ENCODE measurements at places on chromosomes 13 and 19. TPM values are rescaled to one million over a fixed set of nuclear protein-coding genes. Genes with fewer than 3 reads are reported as not detected.

- no peak for DNase-seq
These were observed 244.7 kb downstream of the POSTN start for GRCh38 chr13:37353911-37354310.

DNA sequence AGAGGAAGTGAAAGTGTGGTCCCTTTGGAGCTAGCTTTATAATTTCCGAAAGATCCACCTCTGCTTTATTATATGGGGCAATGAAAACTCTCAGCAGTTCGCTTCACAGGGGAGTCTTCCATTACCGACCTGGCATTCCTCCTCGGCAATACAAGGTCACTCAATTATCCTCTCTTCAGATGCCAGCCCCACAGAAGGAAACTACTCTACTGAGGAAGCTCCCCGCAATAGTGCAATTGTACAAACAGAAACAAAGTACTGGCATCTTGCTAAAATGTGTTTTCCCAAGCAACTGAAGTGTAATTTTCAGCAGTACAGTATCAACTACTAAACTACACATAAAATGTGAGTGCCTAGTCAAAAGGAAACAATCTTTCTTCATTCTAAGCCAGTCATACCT lies 702.0 kb downstream of the PCDH9 start:
- peak; percentile 10 for DNase-seq

DNA sequence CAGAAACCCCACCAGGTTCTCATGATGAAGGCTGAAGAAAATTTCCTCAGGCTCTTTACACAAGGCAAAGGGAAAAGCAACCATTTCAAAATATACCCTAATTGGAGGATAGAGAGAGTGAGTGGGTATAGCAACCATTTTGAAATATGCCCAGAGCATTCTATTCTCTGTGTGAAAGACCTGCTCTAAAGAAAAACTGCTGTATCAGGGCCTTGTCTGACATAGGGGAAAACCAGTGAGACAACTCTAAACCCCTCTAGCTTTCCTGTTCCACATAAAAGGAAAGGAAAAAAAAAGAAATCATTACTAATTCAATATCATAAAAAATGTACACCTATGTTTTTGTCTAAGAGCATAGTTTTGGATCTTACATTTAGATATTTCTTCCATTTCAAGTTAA lies 42.3 kb downstream of the TPTE2 start:
- DNase-seq: no peak

DNA sequence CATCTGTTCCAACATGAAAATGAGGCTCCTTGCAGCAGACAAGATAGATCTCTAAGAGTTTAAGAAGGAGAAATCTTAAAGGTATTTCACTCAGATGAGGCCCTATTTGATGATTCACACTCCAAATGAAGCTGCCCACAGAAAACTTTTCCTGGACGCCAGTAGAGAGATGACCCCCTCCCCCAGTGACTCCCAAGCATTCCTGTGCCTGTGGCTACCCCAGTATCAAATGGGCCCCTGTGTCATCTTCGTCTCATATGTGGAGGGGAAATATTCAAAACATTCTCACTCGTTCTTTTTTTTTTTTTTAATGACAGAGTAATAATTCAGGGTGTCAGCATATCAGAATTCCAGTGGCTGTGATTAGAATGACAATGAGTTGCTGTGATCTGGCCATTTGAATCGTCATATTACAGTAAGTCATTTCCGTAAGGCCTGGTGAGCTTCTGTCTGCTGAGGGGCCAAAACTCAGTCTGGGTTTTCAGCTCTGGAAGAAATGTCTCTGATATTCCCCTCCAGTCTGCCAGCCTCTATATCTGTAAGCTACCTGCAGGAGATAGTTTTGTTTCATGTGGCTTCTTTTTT lies 194.7 kb downstream of the URI1 start:
- no peak for DNase-seq

DNA sequence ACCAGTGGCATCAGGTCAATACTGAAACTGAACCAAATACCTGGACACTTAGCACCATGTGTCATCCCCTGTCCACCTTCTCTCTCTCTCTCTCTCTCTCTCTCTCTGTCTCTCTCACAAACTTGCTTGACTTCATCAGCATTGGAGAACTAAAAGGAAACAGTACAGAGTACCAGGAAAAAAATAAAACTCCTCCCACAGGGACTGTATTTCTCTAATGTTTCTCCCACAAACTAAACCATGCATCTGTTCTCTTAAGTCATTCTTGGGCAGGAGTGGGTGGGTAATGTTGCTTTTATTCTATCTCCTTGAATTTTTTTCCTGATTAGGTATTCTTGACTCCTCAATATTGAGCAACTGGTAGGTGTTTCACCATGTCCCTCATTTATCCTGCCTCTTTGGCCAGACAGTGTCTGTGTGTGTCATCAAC lies 112.9 kb upstream of the CACNA1A start:
- no peak for DNase-seq

GRCh38 chr19:10979951-10980381 lies 19.1 kb downstream of the SMARCA4 start:
- no peak for DNase-seq

DNA sequence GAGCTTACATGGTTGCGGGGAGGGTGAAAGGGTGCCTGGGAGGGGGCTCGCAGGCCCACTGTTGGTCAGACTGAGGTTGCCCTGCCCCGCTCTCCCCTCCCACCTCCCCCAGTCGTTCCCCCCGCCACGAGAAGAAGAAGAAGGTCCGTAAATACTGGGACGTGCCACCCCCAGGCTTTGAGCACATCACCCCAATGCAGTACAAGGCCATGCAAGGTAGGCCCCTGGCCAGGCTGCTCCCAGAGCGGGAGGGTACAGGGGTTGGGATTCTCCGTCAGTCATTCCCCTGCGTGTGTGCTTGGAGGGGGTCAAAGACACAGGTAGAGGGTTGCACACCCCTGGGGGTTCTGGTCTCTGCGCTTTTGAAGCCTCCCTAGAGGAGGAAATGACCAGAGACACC lies 5.6 kb downstream of the U2AF2 start:
- DNase-seq: no peak

DNA sequence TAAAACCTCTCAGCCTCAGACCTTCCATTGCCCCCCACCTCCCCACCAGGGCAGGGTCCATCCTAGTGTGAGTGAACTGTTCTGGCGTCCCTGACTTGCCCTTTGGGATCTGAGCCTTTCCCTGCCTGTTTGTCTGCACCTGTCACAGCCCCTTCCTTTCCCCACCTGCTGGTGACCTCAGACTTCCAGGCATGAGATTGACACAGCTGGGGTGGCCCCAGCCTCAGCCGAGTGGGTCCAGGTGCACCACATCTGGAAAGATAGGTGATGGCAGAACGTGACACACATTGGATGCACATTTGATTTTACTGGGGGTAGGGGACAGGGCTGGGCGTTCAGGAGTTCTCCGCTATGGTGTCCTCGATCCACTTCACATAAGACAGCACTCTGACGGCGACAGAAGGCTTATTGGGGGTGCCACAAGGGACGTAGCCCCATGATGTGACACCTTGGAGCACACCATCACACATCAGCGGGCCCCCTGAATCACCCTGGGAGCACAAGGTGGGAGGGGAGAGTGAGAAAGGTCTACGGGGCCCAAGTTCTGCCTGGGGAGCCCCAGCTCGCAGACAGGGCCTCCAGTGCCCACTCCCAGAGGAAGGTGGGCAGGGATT lies 4.6 kb downstream of the KLK1 start:
- DNase-seq: no peak

GRCh38 chr19:51793994-51794393 lies 963 bp upstream of the FPR3 start:
- DNase-seq: no peak

DNA sequence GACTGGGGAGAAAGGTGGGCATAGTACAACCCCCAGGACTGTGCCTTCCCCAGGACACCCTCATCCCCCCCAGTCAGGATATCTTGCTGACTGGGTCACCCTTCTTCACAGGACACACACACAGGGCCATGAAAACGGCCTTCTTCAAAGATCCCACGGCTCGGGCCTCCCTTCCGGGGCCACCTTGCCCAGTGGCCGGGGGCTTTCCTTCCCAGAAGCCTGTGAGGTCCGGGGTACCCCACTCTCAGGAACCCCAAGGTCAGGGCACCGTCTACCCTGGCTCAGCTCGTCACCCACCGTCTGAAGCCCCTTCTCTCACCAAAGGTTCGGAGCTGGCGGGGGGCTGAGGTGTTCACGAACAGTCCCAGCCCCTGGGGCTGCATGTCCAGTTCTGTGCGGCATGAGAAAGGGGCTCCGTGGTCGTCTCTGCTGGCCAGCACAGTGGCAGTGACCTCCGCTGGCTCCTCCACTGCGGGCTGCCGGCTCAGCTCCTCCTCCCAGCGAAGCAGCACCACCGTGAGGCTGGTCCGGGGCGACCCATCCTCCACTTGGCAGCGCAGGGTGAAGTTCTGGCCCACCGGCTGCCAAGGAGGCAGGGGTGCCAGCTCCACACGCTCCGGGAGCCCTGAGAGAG lies 2.1 kb upstream of the RAVER1 start:
- DNase-seq: no peak

GRCh38 chr19:5567360-5567969 lies at the start of gene TINCR:
Gene TINCR (minus strand): TSS chr19:5567953.
- DNase-seq: no peak

- DNase-seq: no peak
These were observed 135.0 kb upstream of the KL start for GRCh38 chr13:32881074-32881776.

GRCh38 chr13:45713721-45714120 lies 11.6 kb downstream of the CBY2 start:
- no peak for DNase-seq

Gene PRTN3
- polyA plus RNA-seq: 1.6 TPM

DNA sequence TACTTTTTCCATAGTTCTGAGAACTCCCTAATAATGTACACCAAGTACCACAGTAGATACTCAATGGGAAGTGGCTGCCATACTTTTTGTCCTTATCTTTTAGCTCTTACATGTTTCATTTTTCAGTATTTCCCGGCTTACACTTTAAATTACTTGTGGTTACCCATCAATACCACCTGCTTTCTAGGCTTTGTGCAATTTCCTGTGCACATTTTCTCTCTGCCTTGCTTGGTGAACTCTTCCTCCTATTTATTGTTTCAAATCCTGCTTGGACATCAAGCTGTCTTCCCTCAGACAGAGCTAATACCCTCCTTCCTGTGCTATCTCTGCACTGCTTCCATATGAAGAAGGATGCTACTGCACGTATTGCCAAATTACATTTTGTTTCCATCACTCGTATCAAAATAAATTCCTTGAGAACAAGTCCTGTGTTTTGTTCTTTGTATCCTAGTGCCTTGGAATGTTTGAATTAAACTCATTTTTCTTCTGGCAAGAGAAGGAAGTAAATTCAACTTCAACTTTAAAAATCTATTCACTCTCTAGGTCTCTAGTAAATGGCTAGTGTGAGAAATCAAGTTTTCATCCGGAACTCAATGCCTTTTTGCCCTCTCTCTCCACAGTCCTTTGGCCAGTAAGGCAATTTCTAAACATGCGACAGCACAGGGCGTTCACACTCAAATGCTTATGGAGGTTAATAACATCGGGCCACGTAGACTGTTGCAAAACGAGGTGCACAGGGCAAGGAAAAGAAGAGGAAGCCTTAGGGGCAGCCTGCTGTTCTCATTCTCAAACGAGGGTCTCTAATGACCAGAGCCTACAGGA lies 5.6 kb downstream of the ZAR1L start:
- no peak for DNase-seq

GRCh38 chr13:71803066-71803465 lies 63.9 kb downstream of the DACH1 start:
- no peak for DNase-seq

DNA sequence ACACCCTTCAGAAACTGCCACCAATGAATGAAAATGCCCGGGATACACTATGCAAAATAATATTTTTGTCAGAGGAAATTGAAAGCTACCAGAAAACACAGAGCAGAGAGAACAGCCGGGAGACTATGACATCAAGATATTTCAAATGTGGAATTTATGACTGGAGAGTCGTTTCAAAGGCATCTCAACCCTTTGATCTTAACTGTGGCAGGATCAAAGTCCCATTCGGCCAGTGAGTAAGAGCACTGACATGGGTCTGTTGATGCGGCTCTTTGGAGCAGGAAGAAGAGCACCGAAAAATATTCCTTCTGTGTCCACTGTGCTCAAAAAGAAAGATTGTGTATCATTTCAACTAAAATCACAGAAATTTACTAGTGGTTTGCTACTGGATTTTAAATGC lies 201.9 kb downstream of the RFC3 start:
- no peak for DNase-seq

DNA sequence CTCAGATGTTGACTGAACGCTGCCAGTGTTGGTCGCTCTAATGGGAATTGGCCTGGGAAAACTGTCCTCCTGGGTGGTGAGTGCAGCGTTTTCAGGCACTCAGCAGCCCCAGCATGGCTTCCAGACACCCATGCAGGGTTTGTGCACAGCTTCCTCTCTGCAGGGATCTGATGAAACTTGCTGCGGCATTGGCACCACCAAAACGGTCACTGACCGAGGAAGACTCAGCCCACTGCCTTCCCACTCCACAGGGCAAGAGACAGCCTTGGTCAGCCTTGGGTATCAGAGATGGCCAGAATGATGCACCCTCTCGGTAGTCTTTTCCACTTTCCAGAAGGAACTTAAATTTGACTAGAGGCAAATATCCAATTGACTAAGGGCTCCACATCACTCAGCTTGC lies 398.9 kb downstream of the IRS2 start:
- DNase-seq: no peak

- DNase-seq: no peak
These were observed 11.9 kb downstream of the ZNF787 start for GRCh38 chr19:56109226-56109625.

- DNase-seq: no peak
These were observed 5.4 kb upstream of the NDUFB7 start for GRCh38 chr19:14577264-14577663.

DNA sequence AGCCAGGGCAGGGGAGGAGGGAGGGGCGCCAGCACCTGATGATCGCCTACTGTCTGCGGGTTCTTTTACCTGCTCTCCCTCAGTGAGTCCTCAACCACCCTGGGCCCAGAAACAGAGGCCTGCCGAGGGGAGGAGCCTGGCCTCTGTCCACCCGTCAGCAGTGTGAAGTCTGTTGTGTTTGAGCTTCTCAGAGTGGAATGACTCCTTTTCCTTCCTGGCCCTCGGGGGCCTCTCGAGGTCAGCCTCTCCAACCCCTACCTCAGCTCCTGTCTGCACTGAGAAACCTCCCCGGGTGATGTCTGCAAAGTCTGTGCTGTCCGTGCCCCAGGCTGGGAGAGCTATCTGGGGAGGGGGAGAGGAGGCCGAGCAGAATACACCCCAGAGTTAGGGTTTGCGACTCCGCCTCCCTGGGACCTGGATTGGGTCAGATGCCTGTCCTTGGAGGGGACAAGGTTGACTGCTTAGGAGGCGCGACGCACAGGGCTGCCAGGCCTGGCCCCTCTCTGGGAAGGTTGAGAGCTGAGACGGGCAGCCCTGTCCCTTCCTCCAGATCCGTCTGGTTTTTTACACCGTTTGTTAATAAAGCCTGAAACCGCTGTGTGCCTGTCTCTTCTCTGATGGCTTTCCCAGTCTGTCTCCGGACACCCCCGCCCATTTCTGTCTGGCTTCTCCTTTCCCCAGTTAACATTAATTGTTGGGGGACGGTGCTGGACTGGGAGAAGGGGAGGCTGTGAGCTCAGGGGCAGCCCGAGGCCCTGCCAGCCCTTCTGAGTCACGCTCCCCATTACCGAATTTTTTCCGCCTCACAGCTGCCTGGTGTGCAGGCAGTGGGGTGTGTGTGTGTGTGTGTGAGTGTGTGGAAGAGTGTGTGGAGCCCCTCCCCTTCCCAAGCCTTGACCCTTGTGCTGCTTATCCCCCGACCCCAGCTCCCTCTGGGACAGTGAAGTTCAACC lies 989 bp upstream of the SSC5D start:
- no peak for DNase-seq

- no peak for DNase-seq
These were observed 2320.0 kb downstream of the PCDH9 start for GRCh38 chr13:64910096-64910495.

GRCh38 chr19:45419895-45420294 lies 3.8 kb downstream of the ERCC1 start:
- no peak for DNase-seq

Data from right renal pelvis (tissue), 4 donors.